Smooth muscle cell of bladder (primary cell): ENCODE measurements at places on chromosomes 12 and 14. TPM values are rescaled to one million over a fixed set of nuclear protein-coding genes. Genes with fewer than 3 reads are reported as not detected.

CLEC1B gene
- not detected in 2 replicates for total RNA-seq

SYCP3 gene
- 0.14 and 0.46 TPM in 2 replicates for total RNA-seq

TRIM9 gene
- total RNA-seq = under 0.01 and 0.18 TPM in 2 replicates

CCDC38 gene
- total RNA-seq = not detected in 2 replicates

KRT5 gene
- 1.3 and 2.3 TPM in 2 replicates for total RNA-seq

CLEC14A gene
- total RNA-seq = 1.1 and 3.6 TPM in 2 replicates

IGF1 gene
- 9.0 and 11.7 TPM in 2 replicates for total RNA-seq

KRT79 gene
- total RNA-seq = not detected in 2 replicates

AICDA gene
- not detected in 2 replicates for total RNA-seq

GPR84 gene
- total RNA-seq = 0.09 TPM in 1 of 2 replicates, not detected in the other
